Hair follicle dermal papilla cell (primary cell): ENCODE measurements at places on chromosomes 11 and 22. TPM values are rescaled to one million over a fixed set of nuclear protein-coding genes. Genes with fewer than 3 reads are reported as not detected.

SLC1A2 gene
- 6.0 and 8.6 TPM in 2 replicates for total RNA-seq

OR51E2 gene
- total RNA-seq, result 0.12 TPM in 1 of 2 replicates, not detected in the other

PATE2 gene
- total RNA-seq, result not detected in 2 replicates

FREY1 gene
- 1.5 TPM in 2 replicates for total RNA-seq

ST14 gene
- 0.16 and 0.49 TPM in 2 replicates for total RNA-seq

CAVIN3 gene
- total RNA-seq, result 251 and 347 TPM in 2 replicates
